ENCODE measurements at places on chromosomes 13 and 19. TPM values are rescaled to one million over a fixed set of nuclear protein-coding genes. Genes with fewer than 3 reads are reported as not detected.

- no peak for DNase-seq
Measured at GRCh38 chr19:5762608-5763217, 21.8 kb downstream of the PRR22 start.

DNA sequence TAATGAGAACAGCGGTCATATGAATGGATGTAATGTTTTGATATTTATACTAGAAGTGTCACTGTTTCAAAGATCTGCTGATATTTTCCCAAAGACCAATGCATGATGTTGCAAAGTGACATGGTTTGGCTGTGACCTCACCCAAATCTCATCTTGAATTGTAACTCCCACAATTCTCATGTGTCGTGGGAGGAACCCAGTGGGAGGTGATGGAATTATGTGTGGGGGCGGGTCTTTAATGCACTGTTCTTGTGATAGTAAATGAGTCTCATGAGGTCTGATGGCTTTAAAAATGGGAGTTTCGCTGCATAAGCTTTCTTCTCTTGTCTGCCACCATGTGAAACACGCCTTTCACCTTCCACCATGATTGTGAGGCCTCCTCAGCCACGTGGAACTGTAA lies 98.3 kb downstream of the AKAP11 start:
- DNase-seq: no peak

GRCh38 chr13:95235974-95236373 lies 65.3 kb downstream of the ABCC4 start:
- no peak for DNase-seq

- no peak for DNase-seq
Measured at GRCh38 chr19:5829567-5830310, 9.8 kb downstream of the FUT6 start.

The ZNF345 gene
- 4.9 TPM for total RNA-seq

The FGF21 gene
- total RNA-seq: not detected

All from stomach (tissue), 19 donors.